NCI-H748 treated with DMSO at 0.1 percent for 48 hours (cell line): ENCODE measurements at places on chromosomes 7 and 10.

- no peak for DNase-seq
These were observed 5.4 kb upstream of the STK17A start for GRCh38 chr7:43577485-43577951.

GRCh38 chr10:94075506-94075905, 81.8 kb downstream of the PLCE1 start:
- DNase-seq, result no peak

DNA sequence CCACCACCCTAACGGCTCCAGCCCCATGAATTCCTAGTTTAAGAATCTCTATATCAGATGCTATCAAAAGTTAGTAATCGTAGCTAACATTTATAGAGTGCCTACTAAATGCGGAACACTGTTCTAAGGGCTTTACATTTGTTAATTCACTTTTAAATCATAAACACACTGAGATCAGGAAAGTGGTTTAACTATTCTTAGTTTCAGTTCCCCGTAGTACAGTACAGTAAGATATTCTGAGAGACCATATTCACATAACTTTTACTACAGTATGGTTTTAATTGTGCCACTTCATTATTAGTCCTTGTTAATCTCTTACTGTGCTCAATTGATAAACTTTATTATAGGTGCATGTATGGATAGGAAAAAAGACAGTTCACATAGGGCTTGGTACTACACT, 22.5 kb downstream of the SYPL1 start:
- no peak for DNase-seq

- DNase-seq, result no peak
These were observed 219.4 kb upstream of the CELF2 start for GRCh38 chr10:10798102-10798863.

DNA sequence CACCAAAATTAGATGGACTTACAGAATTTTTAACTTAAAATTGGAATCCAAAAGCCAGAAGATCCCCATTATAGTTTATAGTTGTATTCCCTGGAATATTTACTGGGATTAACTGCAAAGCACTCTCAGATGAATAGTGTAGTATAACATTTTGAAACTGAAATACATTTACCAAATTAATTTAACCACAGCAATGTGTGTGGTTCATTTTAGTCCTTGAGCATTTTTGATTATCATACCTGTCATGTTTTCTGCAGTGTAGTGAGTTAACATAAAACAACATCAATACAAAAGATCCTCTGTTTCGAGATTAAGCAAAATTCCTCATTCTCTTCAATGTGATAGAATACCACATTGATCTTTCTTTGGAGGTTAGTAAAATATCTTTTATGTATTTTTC, 3.7 kb downstream of the VIM start:
- no peak for DNase-seq

DNA sequence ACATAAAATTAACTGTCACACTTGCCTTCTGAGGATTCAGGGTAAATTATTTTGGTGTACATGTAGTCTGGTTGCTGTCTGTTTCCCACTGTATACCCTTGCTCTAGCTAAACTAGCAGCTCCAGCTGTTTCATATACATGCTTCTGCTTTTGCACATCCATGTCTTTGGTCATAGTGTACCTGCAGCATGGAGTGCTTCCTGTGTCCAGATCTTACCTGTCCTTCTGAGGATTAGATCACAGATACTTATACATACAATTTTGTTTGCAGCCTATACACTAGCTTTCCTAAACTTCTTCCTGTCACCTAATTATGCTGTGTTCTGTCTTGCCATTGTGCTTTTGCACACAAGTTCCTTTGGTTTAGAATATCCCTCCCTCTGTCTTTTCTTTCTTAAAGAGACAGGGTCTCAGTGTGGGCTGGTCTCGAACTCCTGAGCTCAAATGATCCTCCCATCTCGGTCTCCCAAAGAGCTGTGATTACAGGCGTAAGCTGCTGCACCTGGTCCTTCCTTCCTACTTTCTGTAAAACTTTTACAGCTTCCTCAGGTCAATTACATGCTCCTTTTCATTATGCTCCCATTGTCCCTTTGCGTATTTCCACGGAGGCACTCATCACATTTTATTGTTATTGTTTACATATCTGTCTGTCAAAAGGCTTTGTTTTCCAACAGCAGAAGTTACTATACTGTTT, 33.8 kb downstream of the TPST1 start:
- DNase-seq, result no peak
